ENCODE measurements at places on chromosomes 16 and 17.

GRCh38 chr17:74212209-74212912, 1.0 kb upstream of the TTYH2 start:
- DNase-seq = no peak

DNA sequence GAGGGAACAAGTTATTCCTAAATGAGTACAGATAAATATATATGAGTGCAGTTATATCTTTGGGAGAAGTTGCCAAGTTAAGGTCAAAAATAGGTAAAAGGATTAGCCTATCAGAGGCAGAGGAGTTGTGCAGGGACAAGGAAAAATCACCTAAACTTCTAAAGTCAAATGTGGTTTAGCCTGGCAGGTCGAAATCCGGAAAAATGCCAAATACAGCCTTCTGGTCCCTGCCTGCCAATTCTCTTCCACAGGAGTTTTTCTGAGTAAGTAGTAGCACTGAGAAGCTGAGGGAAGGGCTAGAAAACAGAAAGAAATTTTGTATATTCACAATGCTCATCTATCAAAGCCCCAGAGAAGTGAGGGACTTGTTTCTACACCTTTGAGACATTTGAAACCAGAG, 17.6 kb upstream of the CES5A start:
- no peak for DNase-seq

GRCh38 chr16:89918453-89919347, at the start of gene MC1R:
TSS of gene MC1R (plus strand) at chr16:89918862. CDS start at chr16:89919259, 397 bp downstream.
- no peak for DNase-seq

GRCh38 chr17:5500247-5500588, 13.9 kb downstream of the MIS12 start:
- DNase-seq = no peak

- DNase-seq = no peak
Observed at GRCh38 chr17:31320241-31320640, 1.2 kb downstream of the EVI2A start.

DNA sequence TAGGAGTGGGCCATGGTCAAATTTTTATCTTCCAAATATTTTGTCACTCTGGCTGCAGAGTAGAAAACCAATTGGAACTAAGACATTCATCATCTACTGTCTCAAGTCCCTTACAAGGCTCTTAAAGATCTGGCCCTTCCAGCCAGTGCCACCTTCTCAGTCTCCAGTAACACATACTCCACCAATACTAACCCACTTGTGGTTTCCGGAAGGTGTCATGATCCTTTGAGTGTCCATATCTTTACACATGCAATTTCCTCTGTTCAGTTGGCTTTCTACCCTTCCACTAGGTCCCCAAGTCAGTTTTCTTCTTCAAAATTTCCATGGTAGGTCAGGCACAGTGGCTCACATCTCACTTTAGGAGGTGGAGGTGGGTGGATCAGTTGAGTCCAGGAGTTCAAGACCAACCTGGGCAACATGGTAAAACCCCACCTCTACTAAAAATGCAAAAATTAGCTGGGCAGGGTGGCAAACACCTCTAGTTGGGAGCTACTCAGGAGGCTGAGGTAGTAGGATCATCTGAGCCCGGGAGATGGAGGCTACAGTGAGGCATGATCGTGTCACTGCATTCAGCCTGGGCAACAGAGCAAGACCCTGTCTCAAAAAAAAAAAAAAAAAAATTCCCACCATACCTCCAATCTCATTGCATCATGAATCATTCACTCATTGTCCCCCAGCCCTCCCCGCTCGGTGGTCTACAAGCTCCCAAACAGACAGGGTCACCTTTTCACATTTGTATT, 6.0 kb upstream of the GRB2 start:
- no peak for DNase-seq

DNA sequence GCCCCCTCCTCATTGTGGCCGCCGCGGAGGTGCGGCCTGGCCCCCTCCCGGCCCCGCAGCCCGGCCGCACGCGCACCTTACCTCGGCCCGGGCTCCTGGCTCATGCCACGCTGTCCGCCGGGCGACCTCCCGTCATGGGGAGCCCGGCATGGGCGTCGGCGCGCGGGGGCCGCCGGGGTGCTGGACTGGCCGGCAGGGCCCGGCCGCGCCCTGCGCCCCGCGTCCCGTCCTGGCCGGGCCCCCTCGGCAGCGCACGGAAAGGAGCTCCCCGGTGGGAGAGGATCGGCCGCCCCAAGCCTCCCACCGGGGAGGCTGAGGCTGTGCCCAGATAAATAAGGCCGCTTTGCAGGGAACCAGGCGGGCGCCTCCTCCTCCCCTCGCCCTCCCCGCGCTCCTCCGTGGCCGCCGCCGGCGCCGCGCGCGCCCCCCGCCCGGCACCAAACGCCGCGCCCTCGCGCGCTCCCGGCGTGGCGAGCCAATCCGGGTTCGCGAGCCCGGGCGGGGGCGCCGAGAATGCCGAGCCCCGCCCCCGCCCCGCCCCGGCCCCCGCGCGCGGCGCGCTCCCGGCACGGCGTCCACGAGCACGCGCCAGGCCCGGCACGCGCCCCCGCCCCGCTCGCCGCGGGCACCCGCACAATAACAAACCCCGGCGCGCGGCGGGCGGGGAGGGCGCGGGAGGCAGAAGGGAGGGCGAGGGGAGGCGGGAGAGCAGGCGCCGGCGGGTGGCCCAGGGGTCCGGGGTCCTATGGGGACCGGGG, at the start of gene FBXL16:
FBXL16 (minus strand) TSS at position 371 of the 758 bp plus-strand sequence. CDS start 8,396 bp downstream, outside the sequence.
- DNase-seq = no peak

DNA sequence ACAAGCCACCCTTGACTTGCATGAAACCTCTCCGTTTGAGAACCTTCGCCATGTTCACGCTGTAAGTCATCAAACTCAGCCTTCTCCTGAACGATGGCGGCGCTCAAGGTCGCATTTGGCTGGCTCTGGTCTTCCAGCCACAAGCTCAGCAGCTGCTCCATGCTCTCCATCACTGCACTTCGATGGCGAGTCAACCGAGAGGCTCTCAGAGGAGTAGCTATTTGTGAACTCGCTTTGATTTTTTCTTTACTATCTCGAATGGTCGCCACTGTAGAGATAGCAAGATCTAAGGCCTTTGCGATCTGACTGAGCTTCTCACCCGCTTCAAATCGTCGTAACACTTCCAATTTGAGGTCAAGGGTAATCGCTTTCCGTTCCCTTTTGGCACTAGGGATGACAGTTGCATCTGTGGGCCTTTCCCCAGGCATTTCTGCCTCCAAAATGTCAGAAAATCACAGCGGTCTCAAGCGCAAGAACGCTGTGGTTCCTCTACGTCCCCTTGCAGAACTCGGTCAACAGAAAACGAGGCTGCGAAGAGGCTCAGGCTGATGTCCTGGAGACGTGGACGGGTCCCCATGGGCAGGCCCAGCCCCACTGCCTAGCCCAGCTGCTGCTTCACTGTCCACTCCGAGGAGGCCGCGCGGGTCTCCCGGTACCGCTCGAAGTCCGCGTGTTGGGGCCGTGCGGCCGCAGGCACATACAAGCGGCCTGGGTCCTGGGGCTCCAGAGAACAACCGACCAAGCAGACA, 23.1 kb downstream of the DEF8 start:
- no peak for DNase-seq

- no peak for DNase-seq
Observed at GRCh38 chr16:28093385-28093725, 29.8 kb upstream of the GSG1L start.

DNA sequence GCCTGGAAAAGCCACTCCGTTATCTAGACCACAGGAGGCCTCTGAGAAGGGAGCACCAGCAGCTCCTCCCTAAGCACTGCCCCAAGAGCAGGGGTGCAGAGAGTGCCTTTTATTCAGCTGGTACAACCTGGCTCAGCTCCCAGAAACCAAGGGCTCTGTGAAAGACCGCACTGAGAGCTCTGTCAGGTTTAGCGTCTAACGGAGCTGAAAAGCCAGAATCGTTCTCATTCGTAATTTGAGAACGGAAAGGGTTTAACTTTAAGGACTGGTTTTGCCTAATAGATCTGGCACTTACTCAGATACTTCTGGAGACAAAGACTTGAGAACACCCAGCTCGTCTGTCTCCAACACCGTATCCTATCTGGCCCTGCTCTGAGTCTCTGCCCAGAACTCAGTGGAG, 13.5 kb downstream of the MPG start:
- no peak for DNase-seq

DNA sequence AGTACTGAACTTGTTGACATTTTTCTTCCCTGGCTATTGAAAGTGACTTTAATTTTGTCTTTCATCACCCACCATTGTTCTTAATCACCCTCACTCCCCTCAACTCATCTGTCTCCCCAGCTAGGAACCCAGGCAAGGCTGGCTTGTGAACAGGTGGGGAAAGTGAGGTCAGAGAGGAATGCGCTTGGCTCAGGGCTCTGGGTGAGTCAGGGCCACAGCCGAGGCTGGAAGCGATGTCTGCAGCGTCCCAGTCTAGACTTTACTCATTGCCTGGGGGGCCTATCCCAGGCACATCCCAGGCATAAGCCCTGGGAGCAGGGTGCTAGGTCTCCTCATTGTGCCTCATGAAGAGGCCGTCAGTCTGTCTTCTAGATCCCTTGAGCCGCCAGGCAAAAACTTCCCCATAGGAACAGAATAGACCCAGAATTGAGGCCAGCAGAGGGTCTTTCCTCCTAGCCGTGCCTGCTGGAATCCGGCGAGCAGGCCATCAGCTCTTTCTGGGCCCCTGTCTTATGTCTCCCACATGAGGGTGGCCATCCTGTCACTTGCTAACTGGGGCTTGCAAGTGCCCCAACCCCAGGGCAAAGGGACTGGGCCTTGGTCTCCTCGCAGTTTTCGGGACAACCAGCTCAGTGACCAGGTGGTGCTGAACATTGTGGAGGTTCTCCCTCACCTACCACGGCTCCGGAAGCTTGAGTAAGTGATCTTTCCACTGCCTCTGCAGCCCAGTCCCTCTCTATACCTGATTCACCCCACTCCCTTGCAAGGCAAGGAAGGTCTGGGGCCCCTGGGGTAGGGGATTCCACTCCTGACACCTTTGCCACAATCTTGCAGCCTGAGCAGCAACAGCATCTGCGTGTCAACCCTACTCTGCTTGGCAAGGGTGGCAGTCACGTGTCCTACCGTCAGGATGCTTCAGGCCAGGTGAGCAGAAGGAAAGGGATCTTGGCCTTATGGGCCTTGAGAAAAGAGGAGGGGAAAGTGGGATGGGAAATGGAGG, 40.1 kb downstream of the NLRC5 start:
- DNase-seq = no peak

GRCh38 chr17:193841-194806, 12.7 kb upstream of the DOC2B start:
- peak; percentile 46 for DNase-seq

GRCh38 chr17:62134397-62134796, 69.3 kb upstream of the MED13 start:
- no peak for DNase-seq

- DNase-seq = no peak
Observed at GRCh38 chr17:79401704-79402674, 208.9 kb downstream of the RBFOX3 start.

- DNase-seq = no peak
Observed at GRCh38 chr16:11309895-11310633, 28.9 kb upstream of the PRM1 start.

DNA sequence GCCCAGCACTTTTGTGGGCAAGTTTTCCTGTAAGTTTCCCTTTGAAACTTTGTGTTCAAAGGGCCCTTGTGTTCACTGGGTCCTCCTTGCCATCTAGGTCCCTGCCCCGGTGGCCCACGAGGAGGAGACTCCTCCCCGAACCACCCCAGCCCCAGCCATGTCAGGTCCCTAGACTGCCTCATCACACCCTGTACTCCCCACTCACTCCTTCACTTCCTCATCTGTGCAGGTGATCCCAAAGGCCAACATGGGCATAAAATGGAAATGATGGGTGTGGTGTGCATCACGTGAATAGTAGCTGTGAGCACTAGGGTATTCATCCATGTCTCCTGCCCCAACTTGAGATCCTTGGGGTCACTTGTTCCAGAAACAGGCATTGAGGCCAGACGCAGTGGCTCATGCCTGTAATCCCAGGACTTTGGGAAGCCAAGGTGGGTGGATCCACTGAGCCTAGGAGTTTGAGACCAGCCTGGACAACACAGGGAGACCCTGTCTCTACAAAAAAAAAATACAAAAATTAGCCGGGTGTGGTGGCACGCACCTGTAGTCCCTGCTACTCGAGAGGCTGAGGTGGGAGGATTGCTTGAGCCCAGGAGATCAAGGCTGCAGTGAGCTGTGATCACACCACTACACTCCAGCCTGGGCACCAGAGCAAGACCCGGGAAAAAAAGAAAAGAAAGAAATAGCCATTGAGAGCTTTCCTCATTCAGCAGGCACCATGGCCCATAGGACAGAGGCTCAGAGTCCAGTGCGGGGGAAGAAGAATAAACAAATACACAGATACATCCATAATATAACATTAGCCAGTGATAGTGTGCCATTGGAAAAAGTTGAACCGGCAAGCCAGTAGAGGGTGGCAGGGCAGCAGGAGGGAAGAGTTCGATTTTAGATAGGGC, 74.5 kb downstream of the KATNIP start:
- DNase-seq = no peak

DNA sequence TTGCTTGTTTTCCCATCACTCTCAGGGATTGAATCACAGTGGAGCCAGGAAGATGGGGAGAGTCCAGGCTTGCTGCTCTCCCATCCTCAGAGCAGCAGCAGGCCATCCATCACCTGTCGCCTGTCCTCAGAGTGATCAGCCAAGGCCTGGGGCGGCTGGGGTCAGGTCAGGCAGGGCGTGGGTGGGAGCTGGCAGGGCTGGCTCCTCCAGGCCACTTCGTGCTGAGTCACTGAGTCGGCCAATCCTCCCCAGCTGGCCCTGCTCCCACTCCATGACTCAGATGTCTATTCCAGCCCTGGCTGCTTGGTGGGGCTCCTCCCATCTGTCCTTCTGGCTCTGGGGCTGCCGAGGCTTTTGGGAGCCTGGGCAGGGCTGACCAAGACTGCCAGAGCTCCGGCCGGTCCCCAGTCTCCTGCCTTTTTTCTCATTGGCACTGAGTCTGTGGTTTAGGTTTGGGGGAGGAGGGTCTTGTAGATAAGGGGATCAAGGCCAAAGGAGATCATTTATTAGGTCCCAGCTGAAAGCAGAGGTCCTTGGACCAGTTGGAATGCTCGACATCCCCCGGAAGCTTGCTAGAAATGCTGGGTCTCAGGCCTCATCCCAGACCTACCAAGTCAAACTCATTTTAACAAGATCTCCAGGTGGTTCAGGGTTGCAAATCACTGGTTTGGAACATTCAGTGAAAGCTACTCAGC, 72.7 kb downstream of the ABCC1 start:
- DNase-seq = no peak

DNA sequence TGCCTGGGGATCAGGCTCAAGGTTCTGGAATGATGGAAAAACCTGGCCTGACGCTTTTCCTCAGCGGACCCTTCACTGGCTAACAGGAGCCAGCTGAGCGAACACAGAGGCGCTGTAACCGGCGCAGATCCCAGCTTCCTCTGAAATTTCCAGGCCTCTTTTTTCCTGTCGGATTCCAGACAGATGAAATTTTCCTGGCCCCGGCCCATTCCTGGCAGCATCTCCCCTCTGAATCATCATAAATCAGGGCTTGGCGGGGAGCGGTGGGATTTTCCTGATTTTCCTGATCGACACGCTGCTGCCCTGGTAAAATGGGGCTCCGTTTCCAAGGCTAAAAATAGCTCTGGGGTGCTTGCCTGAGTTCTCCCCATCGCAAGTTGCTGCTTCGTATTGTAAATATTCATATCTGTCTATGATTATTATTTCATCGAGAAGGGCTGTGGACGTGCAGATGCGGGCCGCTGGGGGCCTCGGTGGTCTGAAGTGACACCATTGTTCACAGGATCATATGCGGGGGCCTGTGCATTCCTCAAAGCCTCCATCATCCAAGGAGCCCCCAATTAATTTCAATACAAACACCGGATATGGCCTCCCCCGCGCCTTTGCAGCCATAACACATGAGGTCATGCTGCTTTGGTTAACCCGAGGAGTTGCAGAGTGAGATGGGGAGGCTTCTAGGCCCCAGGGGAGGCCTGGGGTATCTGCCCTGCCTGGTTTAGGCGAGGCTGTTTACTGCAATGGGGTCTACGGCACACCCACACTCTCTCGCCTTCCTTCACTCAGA, 45.8 kb upstream of the ETV4 start:
- DNase-seq = no peak

GRCh38 chr16:3465911-3466584, 22.6 kb downstream of the NAA60 start:
- DNase-seq = no peak
